ENCODE measurements at places on chromosomes 7 and 10. TPM values are rescaled to one million over a fixed set of nuclear protein-coding genes. Genes with fewer than 3 reads are reported as not detected.

GRCh38 chr7:132386201-132386681 lies 190.0 kb downstream of the PLXNA4 start:
- DNase-seq: peak; percentile 68

- DNase-seq: no peak
Observed at GRCh38 chr7:2493205-2494164, 17.3 kb upstream of the GRIFIN start.

- no peak for DNase-seq
Observed at GRCh38 chr10:121732172-121732571, 133.9 kb upstream of the FGFR2 start.

DNA sequence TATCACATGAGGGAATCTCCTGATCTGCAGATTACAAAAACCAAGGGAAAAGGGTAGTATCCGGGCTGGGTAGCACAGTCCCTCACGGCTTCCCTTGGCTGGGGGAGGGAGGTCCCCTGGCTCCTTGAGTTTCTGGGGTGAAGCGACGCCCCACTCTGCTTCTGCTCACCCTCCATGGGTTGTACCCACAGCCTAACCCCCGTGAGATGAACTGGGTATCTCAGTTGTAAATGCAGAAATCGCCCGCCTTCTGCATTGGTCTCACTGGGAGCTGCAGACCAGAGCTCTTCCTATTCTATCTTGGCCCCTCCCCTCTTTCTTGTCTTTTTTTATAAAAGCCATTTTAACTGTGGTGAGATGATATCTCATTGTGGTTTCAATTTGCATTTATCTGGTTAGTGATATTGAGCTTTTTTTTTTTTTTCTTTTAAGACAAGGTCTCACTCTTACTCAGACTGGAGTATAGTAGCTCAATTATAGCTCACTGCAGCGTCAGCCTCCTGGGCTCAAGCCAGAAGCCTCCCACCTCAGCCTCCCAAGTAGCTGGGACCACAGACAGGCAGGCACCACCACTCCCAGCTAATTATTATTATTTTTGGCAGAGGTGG lies 87.8 kb downstream of the ABCC2 start:
- peak; percentile 70 for DNase-seq

- no peak for DNase-seq
Observed at GRCh38 chr10:11144626-11145494, 127.2 kb downstream of the CELF2 start.

DNA sequence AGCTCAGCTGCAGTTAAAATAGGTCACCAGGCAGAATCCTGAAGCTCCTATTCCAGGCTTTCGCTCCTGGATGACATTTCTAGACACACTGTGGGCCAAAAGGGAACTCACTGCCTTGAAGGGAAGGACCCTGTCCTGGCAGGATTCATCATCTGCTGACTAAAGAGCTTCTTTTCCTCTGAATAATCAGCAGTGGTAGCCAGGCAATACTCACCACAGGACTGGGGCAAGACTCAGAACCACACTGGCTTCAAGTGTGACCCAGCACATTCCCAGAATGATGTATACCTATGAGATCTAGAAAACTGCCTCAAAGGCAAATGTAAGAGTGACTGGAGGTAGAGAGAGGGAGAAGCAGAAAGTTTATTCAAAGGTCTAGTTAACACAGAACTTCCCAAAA lies 29.5 kb upstream of the EBF3 start:
- peak; percentile 91 for DNase-seq

- DNase-seq: no peak
Observed at GRCh38 chr10:43076876-43077420, at the start of gene RET. RET (plus strand) TSS chr10:43077069; CDS start chr10:43077259, 190 bp downstream.

- DNase-seq: no peak
Observed at GRCh38 chr10:80945264-80945880, 407.7 kb downstream of the SH2D4B start.

DNA sequence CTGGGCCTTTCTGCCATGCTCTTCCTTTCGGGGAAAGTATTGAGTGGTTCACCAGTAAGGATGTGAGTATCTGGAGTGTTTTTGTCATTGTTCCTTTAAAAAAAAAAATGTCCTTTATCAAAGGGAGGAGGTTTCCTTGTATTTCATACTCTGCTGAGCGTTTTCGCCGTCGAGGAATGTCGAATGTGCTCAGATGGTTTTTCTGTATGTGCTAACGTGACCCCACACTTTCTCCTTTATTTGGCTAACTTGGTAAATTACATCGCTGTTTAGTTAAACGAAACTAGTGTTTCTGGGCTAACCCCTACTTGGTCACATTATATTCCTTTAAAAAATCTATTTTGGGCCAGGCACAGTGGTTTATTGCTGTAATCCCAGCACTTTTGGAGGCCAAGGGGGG lies 45.9 kb downstream of the INPP5A start:
- DNase-seq: no peak

GRCh38 chr10:36462194-36462593 lies 663.2 kb upstream of the ANKRD30A start:
- DNase-seq: peak; percentile 81

GRCh38 chr10:533186-533585 lies 156.3 kb downstream of the DIP2C start:
- DNase-seq: no peak

DNA sequence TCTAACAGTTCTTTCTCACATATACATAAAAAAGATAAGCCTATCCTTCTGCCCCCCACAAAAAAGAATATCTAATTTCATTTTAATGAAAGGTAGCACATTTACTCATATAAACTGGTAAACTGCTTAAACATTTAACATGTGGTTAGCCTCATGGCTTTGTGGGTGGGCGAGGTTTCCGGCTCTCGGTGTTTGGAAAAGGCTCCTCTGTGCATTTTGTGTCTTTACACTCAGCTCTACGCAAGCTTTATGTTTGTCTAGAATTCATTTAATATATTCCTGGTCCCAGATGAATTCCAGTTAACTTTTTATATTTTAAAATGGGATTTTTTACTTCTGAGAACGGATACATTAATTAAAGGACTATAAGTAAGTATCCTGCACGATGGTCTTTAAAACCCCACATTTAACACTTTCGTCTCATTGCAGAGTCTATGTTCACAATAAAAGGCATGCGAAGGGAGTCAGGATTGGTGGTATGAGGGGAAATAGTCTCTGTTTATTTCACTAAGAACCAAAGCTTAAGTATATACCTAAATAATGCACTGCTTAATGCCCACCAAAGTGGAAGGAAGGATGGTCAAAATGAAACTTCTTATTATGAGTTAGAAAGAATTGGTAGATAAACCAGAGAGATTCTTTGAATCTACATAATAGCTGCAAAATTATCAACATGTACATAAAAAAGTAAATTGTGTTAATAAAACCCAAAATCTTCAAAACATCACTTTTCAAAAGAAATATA lies 197.2 kb downstream of the CRPPA start:
- DNase-seq: no peak

DNA sequence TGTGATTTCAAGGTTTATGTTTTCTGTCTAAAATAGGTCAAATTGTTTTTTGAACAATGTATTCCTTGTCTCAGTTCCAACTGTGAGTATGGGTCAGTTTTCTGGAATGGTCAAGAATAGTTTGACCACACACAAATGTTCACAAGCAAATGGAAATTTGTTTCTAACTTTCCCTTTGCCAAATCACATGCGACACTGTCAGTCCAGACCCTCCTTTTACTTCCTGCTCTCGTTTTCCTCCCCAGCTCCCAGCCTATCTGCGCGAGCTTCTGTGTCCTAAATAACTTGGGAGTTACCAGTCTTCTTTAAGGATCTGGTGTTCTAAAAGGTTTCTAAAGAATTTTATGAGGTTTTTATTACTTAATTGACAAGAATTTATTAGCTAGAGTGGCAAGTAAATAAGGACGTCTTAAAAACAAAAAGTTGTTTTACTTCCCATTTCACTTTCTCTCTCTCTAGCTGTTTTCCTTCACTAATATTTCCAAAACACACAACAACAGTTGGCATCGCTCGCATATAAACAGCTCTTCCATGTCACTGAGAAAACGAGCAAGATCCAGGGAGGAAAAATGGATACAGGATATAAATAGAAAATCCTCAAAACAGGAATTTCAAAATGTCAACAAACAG lies 266.1 kb upstream of the KLF6 start:
- peak; percentile 78 for DNase-seq

- peak; percentile 73 for DNase-seq
Observed at GRCh38 chr10:26485150-26485941, 47.2 kb downstream of the APBB1IP start.

- DNase-seq: no peak
Observed at GRCh38 chr10:72407471-72407870, 52.8 kb upstream of the DNAJB12 start.

GRCh38 chr7:99499371-99499720 lies 735 bp downstream of the ZNF394 start:
- DNase-seq: no peak

- DNase-seq: no peak
Observed at GRCh38 chr10:133264461-133264860, 12.2 kb downstream of the ADAM8 start.

DNA sequence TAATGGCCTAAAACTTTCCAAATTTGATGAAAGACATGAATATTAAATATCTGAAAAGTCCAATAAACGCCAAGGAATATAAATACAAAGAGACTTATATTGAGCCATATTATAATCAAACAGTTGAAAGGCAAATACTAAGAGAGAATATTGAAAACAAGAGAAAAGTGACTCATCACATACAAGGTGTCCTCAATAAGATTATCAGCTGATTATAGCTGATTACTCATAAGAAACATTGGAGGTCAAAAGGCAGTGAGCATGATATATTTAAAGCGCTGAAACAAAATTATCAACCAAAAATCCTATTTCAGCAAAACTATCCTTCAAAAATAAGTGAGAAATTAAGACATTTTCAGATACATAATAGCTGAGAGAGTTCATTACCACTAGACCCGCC lies 7.8 kb upstream of the NPC1L1 start:
- no peak for DNase-seq

DNA sequence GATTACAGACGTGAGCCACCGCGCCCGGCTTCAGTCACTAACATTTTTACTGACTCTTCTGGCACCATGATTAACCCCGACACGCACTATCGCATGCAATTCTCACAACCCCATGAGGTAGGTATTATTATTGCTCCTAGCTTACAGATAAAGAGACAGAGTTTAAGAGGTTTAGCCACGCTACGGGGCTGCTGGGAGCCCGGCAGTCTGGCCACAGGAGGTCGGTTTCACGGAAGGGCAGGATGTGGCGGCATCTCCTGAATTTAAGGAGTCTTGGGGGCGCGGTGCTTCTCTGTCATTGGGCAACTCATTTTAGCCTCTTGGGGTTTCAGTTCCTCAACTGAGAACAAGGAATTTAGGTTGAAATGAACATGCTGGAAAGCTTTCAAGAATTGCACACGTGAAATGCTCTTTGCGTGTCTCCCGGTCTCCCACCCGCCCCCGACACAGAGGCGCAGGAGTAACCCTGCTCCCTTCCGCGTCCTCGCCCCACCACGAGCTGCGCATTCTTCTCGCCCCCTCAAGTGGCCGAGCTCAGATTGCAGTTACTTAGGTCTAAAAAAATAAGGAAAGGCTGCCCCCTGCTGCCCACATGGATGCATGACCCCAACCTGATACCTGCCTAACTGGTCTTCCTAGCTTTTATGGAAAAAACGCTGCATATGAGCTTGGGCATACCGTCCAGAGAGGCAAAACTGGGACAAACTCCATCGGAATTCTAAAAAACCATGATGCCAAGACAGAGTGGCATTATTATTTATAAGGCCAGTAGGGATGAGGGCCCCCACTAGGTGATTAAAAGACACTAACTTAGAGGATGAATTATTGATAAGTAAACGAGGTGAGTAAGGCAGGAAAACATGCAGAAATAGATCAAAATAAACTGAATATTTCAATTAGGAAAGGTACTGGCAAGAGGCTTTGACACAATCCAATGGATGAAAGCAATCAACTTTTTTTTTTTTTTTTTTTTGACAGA lies 12.4 kb downstream of the PRSS2 start:
- peak; percentile 89 for DNase-seq

GRCh38 chr10:5942474-5942873 lies 34.9 kb downstream of the IL15RA start:
- DNase-seq: no peak

DNA sequence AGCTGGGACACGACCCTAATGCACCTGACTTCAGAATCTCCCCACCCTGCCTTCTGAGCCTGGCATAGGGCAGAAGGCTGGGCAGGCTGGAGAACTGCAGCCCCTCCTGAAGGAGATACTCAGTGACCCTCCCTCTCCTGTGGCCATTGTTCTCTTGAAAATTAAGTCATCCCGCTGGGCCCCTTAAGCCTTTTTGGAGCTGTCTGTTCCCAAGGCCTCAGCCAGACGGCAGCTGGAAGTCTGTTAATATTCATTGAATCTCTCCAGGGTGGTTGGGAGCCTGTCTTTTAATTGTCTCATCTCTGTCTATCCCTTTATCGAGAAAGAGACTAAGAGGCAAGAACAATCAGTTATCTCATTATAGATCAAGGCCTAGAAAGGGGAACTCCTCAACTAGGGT lies 118.1 kb upstream of the PCBD1 start:
- no peak for DNase-seq

- no peak for DNase-seq
Observed at GRCh38 chr7:155551785-155552611, 5.6 kb upstream of the CNPY1 start.

GRCh38 chr7:139598642-139599041 lies 75.2 kb downstream of the CLEC2L start:
- peak; percentile 27 for DNase-seq

DNA sequence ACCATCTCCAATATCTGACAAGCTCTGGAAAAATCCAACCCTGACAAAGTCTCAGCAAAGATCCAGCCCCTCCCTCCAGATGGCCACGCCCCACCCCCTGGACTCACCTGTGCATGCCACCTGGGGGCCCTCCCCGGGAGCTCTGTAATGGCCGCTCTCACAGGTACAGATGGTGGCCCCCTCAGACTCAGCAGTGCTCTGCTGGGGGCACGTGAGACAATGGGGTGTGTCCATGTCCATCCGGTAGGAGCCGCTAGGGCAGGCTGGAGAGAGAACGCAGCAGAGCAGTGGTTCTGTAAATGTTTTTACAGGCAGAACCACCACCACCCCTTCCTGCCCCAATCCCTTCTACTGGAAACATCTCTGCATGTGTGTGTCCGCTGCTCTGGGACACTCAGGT lies 9.5 kb downstream of the EPHA1 start:
- DNase-seq: no peak

DNA sequence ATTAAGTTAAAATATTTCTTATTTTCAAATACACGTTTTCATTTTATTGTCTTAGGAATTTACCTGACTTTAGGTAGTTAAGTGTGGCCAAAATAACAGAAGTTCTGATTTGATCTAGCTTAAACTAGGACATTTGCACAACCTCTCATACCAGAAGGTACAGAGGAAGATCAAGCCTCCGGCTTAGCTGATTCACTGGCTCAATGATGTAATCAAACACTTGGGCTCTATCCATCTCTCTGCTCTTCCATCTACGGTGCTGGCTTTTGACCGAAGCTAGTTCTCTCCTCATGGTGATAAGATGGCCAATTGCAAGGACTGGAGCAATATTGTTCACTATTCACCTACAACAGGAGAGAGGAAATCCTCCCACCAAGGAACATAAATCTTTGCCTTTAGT lies 12.2 kb upstream of the HYCC1 start:
- DNase-seq: peak; percentile 31

Gene HABP2
- total RNA-seq: not detected

Gene SPDYE11
- total RNA-seq: not detected

Gene PNLIP
- not detected for total RNA-seq

Gene TRIM73
- under 0.01 TPM for total RNA-seq

Gene PHKG1
- total RNA-seq: 0.39 TPM

Gene PRTFDC1
- total RNA-seq: not detected

Gene ADAMTS14
- total RNA-seq: 10.1 TPM

Gene FAM20C
- total RNA-seq: 312 TPM

Gene UROS
- total RNA-seq: 70.5 TPM

Gene TRIM74
- not detected for total RNA-seq

Gene VAX1
- total RNA-seq: not detected

Measured in RPMI7951 (cell line).